CD4-positive, alpha-beta T cell treated with Interleukin-6 for 4 hours (primary cell): ENCODE measurements at places on chromosomes 12 and 14.

- no peak for DNase-seq
Observed at GRCh38 chr14:24613241-24613640, 3.8 kb upstream of the GZMH start.

GRCh38 chr12:108190529-108190928 is 61.4 kb downstream of the WSCD2 start:
- no peak for DNase-seq

- no peak for DNase-seq
Observed at GRCh38 chr12:43761500-43761899, 2.7 kb downstream of the IRAK4 start.

DNA sequence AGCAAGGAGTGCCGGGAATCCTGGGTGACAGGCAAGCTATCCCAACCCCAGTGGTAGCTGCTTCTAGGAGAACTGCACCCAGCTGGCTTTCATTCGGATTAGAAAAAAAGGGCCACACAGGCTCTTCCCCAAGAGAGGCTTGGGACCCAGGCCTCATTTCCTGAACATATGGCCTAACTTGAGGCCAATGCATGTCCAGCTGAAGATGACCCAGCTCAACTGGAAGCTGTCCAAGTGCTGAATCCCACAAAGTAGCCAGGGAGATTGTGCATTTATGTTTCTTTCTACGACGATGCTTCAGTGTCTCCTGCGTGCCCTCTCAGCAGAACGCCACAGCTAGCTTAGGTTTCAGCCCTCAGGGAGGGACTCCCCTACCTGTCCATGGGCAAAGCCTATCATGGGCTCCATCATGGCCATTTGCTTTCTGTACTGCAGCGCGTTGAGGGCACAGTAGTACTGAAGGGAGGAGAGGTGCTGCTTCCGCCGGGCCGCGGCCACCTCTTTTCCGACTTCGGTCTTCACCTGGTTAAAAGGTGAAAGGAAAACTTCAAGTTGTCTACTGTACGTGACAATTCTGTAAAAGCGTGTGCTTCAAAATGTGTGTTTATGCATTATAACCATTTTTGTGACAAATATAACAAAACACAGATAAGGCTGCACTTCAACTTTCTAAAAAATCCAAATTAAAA is 29.1 kb downstream of the APPL2 start:
- no peak for DNase-seq

- DNase-seq, result no peak
Observed at GRCh38 chr12:81465191-81465590, 294.0 kb downstream of the PPFIA2 start.

GRCh38 chr14:50347521-50347920 is 35.4 kb downstream of the DMAC2L start:
- DNase-seq, result no peak

GRCh38 chr14:70278281-70278680 is 81.2 kb downstream of the COX16 start:
- DNase-seq, result no peak

GRCh38 chr14:21382886-21383847 is 652 bp downstream of the SUPT16H start:
- DNase-seq, result peak; percentile 45

DNA sequence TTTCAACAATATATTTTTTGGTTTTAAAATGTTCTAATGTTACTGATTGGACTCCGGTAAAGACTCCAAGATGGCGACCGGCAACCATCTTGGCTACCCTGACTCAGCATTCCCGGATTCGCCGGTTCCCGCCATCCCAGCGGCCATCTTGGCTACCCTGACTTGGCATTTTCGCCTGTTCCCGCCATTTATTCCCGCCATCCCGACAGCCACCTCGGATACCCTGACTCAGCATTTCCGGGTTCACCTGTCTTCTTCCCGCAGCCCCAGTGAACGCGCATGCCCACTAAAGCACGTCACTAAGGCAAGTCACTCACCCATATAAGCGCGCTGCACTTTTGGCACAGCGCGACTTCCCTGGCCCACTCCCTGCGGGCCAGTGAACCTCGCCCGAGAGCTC is 9.0 kb upstream of the LRFN5 start:
- no peak for DNase-seq

- peak; percentile 58 for DNase-seq
Observed at GRCh38 chr12:6570264-6570887, 2.3 kb upstream of the NOP2 start.

- DNase-seq, result no peak
Observed at GRCh38 chr14:62253911-62254310, 491.7 kb downstream of the SNAPC1 start.

GRCh38 chr12:6547566-6547965 is 8.3 kb downstream of the IFFO1 start:
- no peak for DNase-seq

DNA sequence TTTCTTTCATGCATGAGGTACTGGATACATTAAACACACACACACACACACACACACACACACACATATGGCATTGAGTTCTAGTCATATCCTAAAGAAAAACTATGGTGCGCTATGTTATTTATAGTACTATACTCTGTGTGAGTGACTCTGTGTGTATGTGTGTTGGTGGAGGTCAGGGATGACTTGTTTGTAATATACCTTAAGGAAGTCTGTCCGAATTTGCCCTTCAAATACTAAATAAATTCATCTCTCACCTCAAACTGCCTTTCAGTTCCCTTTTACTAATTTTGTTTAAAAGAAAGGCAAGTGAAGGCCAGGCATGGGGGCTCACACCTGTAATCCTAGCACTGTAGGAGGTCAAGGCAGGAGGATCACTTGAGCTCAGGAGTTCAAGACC is 2.1 kb upstream of the AKAP5 start:
- DNase-seq, result no peak

- no peak for DNase-seq
Observed at GRCh38 chr12:119207063-119207560, 28.4 kb downstream of the HSPB8 start.

DNA sequence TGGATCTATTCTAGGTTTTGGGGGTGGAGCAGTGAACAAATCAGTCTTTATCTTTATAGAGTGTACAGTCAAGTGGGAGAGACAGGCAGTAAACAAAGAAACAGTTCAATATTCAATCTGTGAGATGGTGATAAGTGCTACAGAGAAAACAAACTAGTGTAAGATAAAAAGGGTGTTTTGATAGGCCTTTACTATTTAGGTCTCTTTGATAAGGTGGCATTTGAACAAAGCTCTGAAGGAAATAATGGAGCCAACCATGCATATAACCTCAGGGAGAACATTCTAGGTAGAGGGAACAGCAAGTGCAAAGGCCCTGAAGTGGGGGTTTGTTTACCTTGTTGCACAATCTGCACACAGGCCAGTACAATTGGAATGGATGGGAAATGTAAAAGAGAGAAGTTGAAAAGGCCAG is 47.3 kb downstream of the PTPN11 start:
- DNase-seq, result no peak

DNA sequence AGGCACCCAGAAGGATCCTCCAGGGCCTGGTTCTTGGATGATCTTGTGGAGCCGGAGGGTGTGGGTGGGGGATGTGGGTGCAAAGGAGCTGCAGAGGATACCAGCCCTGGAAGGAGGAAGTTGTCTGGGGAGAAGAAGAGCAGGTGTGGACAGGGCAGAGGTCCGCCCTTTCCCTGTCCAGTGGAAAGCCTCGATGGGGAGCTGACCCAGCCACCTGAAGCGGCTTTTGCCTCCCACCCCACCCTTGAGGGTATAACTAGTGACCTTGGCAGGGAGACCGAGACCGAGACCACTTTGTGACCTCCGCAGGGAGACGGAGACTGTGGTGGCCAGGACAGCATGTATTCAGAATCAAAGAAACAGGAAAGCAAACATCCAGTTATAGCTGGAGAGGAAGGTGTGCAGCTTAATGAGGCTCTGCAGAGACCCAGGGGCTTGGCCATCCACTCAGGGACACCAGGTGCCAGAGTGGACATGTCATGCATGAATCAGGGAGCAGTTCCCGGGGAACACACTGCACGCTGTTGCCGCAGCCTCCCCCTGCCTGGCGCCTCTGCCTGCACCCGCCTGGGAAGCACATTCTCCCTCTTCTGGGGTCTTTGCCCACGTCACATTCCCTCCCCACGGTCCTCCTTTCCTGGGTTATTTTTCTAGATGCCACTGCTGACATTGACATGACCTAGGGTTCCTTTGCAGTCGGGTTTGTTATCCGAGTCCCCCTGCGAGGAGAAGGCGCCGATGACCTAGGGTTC is 87.7 kb downstream of the ADGRD1 start:
- no peak for DNase-seq

GRCh38 chr14:83764656-83765599 is 1765.0 kb upstream of the FLRT2 start:
- no peak for DNase-seq

DNA sequence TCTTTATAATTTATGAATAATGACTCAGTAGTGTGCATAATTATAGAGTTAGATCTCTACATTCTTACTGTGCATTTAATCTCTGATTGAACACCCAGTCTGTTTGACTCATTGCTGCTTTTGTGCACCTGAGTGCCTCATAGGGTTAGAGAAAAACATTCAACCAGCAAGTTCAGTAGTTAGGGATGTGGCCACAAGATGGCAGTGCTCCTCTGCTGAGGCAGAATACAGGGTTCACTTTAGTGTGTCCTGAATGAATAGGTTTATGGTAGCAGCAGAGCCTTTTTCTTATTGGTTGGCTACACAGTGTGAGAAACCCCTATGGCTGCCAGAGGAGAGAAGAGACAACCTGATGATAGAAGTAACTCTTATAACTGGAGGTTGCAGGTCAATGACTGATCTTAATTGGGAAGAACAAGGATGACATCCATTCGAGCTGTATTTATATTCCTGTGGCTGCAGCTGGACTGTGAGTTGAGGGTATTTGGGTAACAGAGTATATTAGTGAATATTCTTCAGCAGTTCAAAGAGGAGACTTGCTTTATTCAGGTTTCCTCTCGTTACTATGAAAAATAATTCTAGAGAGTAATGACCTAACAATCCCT is 194.9 kb upstream of the OR4E1 start:
- peak; percentile 82 for DNase-seq

GRCh38 chr12:820336-820735 is 68.0 kb downstream of the WNK1 start:
- DNase-seq, result no peak

DNA sequence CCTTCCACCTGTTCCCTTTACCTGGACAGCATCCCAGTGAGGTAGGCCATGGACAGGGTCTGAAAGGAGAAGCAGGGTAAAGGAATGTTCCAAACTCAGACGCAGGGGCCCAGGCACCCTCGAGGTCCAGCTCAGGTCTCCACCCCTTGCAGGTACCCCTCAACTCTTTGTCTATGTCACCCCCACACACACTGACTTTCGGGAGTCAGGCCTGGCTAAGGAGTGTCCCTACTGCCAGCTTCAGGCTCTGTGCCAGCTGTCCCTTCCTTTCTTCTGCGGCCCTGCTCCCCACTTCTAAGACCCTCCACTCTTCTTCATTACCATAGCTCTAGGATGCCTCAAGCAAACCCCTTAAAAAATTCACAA is 13.6 kb downstream of the FAIM2 start:
- no peak for DNase-seq

GRCh38 chr14:64692986-64693809 is 11.0 kb upstream of the PLEKHG3 start:
- DNase-seq, result no peak

GRCh38 chr14:44449680-44450079 is 57.4 kb downstream of the FSCB start:
- DNase-seq, result no peak

GRCh38 chr12:6532051-6532926 is 2.0 kb upstream of the GAPDH start:
- peak; percentile 88 for DNase-seq

- no peak for DNase-seq
Observed at GRCh38 chr12:100793182-100793581, 1.4 kb upstream of the ANO4 start.

DNA sequence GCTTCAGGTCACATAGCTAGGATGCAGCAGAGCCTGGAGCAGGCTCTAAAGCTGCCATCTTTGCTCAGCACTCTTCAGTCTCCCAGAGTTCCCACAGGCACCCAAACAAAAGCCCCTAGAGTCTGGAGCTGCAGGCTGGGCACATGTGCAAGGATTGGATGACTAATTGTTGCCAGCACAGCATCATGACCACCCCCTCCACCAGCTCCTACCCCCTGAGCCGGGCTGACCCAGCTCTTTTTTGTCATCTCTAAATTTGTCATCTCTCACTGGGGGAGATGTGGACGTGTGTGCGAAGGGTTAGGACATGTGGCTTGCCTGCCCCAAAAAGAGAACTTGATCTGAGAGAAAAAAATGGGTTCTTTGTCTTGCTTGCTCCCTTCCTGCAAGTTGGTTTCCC is 4.3 kb upstream of the MMP19 start:
- no peak for DNase-seq

DNA sequence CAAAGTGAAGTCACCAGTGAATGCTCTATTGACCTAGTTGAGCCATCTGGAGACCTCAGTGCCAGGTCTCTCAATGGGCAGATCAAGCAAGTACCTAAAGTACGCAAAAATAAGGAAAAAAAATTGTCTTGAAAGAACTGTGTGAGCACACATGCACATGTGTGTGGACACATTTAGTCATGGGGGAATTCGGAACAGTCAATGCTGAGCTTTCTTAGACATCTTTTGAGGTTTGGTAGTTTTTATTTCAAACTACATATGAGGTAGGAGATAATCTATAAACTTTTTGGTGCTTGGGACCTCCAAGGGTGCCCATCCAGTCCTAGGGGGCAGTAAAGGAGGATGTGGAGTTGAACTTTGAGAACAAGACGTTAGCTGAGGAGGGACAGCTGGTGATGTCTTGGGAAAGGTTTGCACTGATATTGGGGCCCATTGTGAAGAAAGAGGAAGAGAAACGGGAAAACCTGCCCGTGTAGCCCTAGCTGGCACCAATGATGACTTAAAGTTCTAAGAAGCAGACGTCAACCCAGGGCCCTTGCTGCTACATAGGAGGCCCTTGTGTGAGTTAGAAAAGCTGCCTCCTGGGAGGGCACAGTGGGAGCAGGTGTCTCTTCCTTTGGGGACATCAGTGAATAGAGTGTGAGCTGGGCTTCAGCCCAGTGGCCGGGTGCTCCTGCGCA is 124.4 kb downstream of the NT5DC3 start:
- no peak for DNase-seq

DNA sequence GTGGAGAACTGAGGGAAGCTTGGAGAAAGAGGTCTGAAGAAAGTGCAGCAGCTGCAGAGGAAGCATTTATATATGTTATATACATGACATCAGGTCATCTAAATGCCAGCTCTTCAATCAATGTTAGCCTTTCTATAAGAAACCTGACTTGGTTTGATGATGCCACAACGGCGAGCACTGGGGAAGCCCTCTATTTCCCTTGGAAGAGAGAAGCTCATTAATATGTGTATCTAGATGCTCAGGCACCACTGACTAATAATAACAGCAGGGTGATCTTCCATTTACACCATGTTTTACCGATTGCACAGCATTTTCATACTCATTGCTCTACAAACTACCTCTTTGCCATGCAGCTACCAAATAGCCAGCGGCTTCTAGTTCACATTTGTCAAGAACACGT is 811 bp downstream of the ACYP1 start:
- DNase-seq, result no peak

- DNase-seq, result no peak
Observed at GRCh38 chr14:103100281-103101121, 6.0 kb downstream of the EXOC3L4 start.

- DNase-seq, result no peak
Observed at GRCh38 chr12:85747941-85748495, 88.2 kb downstream of the RASSF9 start.

GRCh38 chr14:38578278-38578681 is 322.4 kb upstream of the CLEC14A start:
- DNase-seq, result no peak
